Colonic mucosa (tissue), 4 donors: ENCODE measurements at places on chromosomes 7 and 10. TPM values are rescaled to one million over a fixed set of nuclear protein-coding genes. Genes with fewer than 3 reads are reported as not detected.

DNA sequence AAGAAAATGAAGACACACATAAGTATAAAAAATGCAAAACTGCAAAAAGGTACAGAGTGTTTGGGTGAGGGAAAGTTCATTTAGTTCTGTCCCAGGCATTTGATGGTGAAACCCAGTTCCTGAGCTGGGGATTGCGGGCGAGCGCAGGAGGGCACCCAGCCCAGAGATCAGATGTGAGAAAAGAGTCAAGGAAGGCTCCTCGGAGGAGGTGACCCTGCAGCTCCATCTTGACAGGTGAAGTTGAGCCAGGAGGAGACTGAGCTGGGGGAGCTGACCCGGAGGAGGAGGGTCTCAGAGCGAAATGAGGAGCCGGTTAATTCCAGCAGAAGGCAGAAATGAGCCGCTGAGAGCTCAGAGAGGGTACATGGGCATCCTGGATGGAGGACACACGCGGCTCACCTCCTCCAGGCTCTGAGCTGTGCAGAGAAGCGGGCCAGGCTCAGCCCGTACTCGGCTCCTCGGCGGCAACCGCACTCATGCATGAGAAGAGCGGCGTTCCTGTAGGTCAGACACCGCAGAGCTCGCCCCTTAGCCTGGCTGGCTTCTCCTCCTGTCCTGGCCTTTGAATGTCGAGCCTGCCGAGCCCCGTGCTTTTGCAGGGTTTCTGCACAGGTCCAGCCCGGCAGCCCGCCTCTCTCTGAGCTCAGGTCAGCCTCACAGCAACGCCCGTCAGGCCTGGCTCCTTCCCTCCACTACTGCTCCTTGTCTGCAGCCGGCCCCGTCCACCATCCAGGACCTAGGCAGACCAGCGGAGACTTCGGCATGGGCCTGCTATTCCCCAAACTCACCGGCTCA lies 9.5 kb upstream of the RAMP3 start:
- DNase-seq: no peak
- no peaks in the 10 kb centered on the region for H3K27me3 ChIP-seq
- H3K27ac ChIP-seq: no peak overlapping the region

DNA sequence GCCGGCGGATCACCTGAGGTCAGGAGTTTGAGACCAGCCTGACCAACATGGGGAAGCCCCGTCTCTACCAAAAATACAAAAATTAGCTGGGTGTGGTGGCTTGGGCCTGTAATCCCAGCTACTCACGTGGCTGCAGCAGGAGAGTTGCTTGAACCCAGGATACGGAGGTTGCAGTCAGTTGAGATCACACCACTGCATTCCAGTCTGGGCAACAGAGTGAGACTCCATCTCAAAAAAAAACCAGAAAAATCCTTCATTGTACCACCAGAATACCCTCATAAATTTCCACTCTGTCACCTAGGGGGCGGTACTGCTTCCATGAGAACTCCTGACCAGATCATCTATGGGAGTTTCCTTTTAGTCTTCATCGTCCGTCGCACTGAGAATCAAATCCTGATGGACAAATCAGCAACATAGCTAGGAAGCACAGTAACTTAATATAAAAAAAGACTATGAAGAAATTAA lies 225.8 kb upstream of the KLF14 start:
- no peaks in the 10 kb centered on the region for H3K27me3 ChIP-seq
- no peak for DNase-seq
- no peaks in the 10 kb centered on the region for H3K36me3 ChIP-seq
- peak overlapping the region; percentile 66 for H3K27ac ChIP-seq
- H3K4me1 ChIP-seq: no peaks in the 10 kb centered on the region
- no peak overlapping the region for H3K4me3 ChIP-seq

- H3K36me3 ChIP-seq: no peaks in the 10 kb centered on the region
- H3K27ac ChIP-seq: no peak overlapping the region
- no peaks in the 10 kb centered on the region for H3K27me3 ChIP-seq
- no peak for DNase-seq
- H3K4me3 ChIP-seq: no peak overlapping the region
- H3K4me1 ChIP-seq: no peaks in the 10 kb centered on the region
These were observed 35.3 kb upstream of the KCNIP2 start for GRCh38 chr10:101878869-101879268.

DNA sequence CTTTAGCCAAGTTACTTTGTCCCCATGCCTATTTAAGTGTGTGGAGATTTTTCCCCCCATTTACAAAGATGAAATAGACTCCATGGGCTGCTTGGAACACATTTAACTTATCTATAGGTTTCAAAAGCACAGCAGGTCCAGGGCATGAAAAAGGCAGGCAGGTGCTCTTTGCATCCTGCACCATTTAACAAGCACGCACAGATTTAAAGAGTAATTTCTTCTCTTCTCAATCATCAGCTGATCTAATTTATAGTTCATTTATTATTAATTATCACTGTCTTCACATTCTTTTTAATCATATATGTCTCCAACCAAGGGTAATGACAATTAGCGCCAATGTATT lies 156.8 kb downstream of the CACNA2D1 start:
- no peaks in the 10 kb centered on the region for H3K4me1 ChIP-seq
- DNase-seq: no peak
- no peaks in the 10 kb centered on the region for H3K36me3 ChIP-seq
- H3K4me3 ChIP-seq: no peak overlapping the region
- H3K27ac ChIP-seq: no peak overlapping the region
- no peaks in the 10 kb centered on the region for H3K27me3 ChIP-seq

DNA sequence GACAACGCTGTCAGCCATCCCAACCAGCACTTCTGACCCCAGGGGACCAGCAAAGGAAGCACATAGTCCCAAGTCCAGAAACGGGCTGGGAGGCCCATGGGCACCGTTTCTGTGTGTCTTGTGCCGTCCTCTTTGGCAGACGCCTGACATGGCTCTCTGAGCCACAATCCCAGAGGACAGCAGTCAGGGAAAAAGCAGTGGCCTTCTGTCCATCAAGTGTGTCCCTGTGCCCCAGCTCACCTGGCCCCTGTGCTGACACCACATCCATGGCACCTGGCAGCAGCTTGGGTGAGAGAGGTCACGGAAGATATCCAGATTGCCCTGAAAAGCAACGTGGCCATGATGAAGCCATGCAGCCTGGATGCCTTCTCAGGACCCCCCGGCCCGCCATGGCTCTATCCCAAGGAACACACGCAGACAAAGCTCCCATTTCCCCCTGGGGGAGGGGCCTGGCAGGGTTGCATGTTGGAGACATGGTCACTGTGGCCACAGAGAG lies 38.1 kb upstream of the ANTXRL start:
- H3K4me3 ChIP-seq: no peak overlapping the region
- no peak overlapping the region for H3K27ac ChIP-seq
- DNase-seq: peak; percentile 11

DNA sequence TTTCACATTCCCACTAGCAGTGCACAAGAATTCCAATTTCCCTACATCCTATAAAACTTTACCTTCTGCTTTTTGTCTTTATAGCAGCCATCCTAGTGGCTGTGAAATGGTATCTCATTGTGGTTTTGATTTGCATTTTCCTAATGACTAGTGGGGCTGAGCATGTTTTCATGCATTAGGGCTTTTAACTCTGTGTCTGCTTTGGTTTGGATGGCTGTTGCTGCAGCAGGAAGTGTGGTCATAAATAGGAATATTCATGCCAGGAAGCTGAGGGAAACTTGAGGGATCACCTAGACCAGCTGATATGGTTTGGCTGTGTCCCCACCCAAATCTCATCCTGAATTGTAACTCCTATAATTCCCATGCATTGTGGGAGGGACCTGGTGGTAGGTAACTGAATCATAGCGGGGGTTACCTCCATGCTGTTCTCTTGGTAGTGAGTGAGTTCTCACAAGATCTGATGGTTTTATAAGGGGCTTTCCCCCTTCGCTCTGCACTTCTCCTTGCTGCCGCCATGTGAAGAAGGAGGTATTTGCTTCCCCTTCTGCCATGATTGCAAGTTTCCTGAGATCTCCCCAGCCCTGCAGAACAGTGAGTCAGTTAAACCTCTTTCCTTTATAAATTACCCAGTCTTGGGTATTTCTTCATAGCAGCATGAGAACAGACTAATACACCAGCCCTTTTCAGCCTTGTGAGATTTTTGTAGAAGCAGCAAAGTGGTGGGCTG lies 181.8 kb upstream of the PITRM1 start:
- DNase-seq: no peak
- H3K27ac ChIP-seq: no peak overlapping the region
- H3K4me3 ChIP-seq: no peak overlapping the region
- no peaks in the 10 kb centered on the region for H3K27me3 ChIP-seq
- no peaks in the 10 kb centered on the region for H3K4me1 ChIP-seq
- H3K36me3 ChIP-seq: no peaks in the 10 kb centered on the region

DNA sequence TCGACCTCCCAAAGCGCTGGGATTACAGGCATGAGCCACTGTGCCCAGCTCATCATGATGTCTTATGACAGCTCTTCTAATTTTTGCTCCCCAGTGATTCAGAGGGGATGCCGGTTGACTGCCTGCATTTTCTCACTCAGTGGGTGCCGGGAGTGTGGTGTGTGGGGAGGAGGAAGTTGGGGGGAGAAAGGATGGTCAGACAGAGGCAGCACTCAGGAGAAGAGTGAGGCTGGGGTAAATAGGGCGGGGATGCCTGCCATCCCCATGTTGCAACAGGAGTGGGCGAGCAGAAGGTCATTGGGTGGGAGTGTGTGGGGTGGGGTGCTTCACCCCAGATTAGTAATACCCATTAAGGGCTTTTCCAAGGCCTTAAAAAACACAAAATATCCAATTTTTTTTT lies 3.5 kb upstream of the CCL24 start:
- no peaks in the 10 kb centered on the region for H3K36me3 ChIP-seq
- no peak for DNase-seq
- H3K27ac ChIP-seq: no peak overlapping the region
- no peaks in the 10 kb centered on the region for H3K27me3 ChIP-seq
- no peaks in the 10 kb centered on the region for H3K4me1 ChIP-seq
- H3K4me3 ChIP-seq: no peak overlapping the region

- H3K4me3 ChIP-seq: no peak overlapping the region
- no peak overlapping the region for H3K27ac ChIP-seq
- H3K4me1 ChIP-seq: no peaks in the 10 kb centered on the region
- DNase-seq: no peak
- H3K27me3 ChIP-seq: no peaks in the 10 kb centered on the region
These were observed 615.1 kb downstream of the ZWINT start for GRCh38 chr10:55746002-55746401.

PRKCQ gene
- total RNA-seq: 0.93 TPM

FFAR4 gene
- 44.2 TPM for total RNA-seq

PTPRZ1 gene
- 0.35 TPM for total RNA-seq

GPAM gene
- total RNA-seq: 8.7 TPM

CAMK2G gene
- total RNA-seq: 45.8 TPM

ZNF282 gene
- 31.5 TPM for total RNA-seq
